ENCODE measurements at places on chromosomes 1 and 21.

- DNase-seq: no peak
Observed at GRCh38 chr1:151325231-151325630, 2.0 kb downstream of the PI4KB start.

DNA sequence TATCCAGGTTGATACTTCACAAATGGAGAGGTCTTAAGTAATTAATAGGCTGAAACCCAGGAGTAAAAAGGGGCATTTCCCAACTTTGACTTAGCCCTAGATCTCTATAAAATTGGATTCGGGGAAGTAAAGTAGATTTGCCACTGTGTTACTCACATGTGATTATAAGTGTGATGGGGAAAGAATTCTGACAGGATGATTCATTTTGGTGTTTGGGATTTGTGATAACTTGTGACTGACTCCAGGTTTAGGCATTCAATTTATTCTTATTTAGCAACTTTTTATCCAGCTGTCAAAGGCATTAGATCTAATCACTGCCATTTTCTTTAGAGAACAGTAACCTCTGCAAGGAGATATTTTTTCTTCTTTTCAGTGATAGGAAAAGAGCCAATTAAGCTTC lies 175.5 kb downstream of the ASTN1 start:
- no peak for DNase-seq

DNA sequence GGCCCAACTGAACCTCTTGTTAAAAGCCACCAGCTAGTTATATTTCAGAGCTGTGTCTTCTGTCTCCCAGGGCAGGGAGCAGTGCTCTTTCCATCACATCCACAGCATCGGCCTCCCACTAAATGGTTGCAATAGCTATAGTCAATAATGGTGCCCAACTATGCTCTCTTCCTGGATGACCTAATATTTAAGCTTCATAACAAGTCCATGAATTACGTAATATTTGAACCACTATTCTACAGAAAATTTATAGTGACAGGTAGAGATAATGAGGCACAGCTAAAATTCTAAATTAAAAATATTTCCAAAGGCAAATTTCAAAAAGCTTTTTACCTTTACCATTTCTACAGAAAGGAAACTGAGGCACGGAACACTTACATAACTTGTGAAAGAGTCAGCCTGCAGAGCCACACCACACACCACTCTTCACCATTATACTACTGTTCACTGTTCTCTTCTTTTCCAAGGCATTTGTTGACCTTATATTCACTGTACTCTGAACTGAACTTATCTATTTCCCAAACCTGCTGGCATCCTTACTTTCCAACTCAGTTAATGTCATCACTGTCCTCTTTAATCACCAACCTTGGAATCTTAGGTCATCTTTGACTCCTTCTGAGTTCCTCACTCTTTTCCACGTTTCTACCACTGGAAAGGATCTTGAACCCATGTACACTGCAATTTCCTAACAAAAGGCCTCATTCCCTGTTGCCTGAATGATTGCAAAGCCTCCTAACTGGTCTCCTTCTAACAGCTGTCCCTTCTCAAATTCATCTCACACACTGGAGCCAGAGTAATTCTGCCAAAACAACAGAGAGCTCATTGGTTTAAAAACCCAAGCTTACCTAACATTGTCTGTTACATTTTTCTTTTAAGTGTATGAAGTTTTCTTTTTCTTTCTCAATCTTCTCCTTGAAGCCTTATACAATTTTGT lies 85.5 kb downstream of the DDAH1 start:
- no peak for DNase-seq

DNA sequence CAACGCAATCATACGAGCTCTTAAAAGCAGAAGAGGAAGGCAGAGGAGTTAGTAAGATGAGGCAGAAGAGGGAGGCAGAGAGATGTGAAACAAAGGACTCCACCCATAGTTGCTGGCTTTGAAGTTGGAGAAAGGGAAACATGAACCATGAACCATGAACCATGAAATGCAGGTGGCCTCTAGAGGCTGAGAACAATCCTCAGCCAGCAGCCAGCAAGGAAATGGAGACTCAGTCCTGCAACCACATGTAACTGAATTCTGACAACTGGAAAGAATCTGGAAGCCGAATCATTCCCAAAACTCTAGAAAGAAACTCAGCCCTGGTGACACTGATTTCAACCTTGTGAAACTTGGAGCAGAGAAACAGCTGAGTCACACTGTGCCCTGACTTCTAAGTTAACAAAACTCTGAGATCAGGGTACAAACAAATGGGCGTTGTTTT lies 10.1 kb downstream of the DIPK1A start:
- DNase-seq: peak; percentile 43

- no peak for DNase-seq
Observed at GRCh38 chr1:150791585-150791984, 16.5 kb downstream of the CTSK start.

DNA sequence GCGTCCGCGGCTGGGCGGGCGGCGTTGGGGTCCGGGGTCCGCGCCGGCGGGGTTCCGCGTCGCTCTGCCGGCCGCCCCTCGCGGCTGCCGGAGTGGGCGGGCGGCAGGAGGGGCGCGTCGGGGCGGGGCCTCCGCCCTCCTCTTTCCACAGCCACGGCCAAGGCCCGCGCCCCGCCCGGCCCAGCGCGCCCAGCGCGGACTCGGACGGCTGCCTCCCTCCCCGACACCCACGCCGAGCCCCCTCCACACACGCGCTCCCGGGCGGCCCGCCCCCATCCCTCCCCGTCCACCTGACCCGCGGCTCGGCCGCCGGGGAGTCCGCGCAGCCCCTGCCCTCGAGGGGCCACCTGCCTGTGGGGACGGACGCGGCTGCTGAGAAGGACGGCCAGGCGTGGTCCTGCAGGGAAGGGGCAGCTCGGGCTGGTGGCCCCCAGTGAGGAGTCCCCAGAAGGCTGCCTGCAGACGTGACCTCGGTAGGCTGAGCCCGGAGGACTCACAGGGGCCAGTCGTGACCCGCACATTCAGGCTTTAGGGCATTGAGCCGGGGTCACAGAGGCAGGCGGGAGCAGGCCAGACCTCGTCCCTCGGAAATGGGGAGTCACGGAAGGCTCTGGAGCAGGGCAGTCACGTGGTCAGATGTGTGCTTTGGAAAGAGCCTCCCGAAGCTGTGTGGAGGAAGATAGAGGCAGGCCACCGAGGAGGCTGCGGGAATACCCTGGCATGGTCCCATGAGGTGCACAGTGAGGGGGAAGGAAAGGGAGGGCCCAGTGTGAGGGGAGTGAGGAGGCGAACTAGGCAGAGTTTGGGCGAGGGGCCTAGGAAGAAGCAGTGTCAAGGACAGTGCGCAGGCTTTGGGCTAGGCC lies at the start of gene COL8A2:
COL8A2 (minus strand) TSS at position 94 of the 863 bp plus-strand sequence. CDS start 24,980 bp downstream, outside the sequence.
- no peak for DNase-seq

Data from fibroblast of the conjunctiva (primary cell).